Activated CD8-positive, alpha-beta memory T cell treated with anti-CD3 and anti-CD28 coated beads, Interleukin-2, amount 10 ng/mL, durations not matched to agents 7 days and 5 days (primary cell): ENCODE measurements at places on chromosomes 12 and 14. TPM values are rescaled to one million over a fixed set of nuclear protein-coding genes. Genes with fewer than 3 reads are reported as not detected.

GRCh38 chr14:78700236-78700635 lies 530.1 kb downstream of the NRXN3 start:
- no peak for DNase-seq

DNA sequence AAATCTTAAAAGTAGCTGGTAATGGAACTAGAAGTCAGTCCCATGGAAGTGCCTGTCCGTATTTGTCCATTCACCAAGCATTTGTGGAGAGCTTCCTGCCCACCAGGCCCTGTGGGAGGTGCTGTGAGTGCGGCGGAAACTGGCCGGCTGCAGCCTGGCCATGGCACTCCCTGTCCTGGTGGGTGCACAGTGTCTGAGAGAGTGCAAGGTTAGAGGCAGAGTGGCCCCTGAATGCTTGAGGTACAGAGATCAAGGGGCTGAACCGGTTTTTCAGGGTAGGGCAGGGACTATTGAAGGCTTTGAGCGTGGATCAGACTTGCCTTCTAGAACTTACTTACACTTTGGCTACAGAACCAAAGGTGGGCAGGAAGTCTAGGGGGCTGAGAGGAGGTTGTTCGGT lies 92.9 kb downstream of the ESR2 start:
- no peak for DNase-seq

GRCh38 chr12:5985471-5985870 lies 40.4 kb upstream of the ANO2 start:
- no peak for DNase-seq

DNA sequence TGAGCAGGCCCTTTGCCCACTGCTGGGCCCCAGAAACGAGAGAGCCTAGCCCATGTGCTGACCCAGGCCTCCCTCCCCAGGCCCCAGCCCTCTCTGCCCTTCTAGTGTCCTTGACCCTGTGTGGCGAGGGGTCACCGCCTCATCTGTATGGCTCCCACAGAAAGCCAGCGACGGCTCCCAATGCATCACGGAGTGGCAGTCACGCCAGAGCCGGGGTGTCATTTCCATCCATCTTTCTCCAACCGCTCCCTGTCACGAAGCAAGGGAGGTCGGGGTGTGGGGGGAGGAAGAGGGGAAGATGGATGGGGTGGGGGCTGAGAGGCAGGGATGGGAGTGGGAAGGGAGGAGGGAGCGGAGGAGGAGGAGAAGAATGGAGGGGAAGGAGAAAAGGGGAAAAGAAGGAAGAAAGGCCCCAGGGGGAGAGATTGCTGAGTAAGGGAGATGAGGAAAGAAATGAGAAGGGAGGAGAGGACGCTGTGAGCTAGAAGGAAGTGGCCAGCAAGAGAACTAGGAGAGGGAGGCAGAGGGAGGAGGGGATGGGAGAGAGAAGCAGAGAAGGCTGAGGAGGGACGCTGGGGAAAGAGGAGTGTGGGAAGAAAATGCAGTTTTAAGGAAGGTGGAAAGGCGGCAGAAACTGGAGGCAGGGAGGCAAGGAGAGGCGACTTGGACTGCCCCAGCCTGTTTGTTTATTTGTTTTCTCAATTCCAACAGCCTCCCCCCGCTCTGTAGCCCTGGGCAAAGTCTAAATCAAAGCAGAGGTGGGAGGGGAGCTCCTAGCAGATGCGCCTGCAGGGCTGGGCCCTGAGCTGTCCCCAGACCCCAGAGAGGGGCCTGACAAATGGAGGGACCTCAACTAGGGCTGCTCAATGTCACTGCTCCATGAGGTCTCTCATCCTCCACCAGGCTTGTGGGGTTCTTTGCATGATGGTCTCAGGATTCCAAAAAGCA lies 75.5 kb upstream of the LHX5 start:
- no peak for DNase-seq

- no peak for DNase-seq
These were observed 94.0 kb downstream of the BCAT1 start for GRCh38 chr12:24854908-24855307.

GRCh38 chr12:97283297-97283696 lies 179.3 kb upstream of the RMST start:
- DNase-seq = no peak

DNA sequence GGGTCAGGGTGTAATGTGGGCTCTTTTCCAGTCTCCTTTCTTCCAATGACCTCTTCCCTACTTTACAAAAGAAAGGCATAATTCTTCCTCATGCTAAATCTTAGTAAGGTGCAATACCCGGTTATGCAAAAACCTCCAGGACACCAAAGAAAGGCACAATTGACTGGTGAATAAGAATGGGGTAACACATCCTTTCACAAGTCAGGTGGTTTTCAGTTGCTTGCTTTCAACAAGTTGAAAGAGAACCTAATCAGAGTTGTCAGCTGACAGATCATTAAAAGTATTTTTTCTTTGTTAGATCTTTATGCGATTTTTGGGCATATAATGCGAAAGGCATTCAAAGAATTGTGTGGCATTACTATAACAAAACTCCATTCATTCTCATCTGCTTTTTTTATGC lies 1.3 kb upstream of the AEBP2 start:
- DNase-seq = no peak

GRCh38 chr14:97960436-97960835 lies 1163.3 kb downstream of the VRK1 start:
- DNase-seq = no peak

DNA sequence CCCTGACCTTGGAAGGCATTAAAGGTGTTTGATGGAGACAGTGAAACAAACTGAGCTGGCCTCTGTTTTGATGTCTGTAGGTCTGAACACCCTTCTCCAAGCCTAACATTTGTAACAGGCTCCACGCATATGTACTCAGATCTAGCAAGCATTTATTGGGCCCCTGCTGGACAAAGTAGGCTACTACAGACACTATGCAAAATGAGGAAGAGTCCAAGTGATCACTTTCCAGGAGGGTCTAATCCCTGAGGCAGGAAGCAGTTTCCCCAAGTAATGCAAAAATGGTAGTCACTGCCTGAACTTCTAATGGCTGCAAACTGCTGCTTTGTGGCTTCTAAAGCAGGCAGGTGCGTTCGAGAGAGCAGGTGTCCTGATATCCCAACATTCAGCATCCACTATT lies 405.8 kb downstream of the MED13L start:
- DNase-seq = no peak

DNA sequence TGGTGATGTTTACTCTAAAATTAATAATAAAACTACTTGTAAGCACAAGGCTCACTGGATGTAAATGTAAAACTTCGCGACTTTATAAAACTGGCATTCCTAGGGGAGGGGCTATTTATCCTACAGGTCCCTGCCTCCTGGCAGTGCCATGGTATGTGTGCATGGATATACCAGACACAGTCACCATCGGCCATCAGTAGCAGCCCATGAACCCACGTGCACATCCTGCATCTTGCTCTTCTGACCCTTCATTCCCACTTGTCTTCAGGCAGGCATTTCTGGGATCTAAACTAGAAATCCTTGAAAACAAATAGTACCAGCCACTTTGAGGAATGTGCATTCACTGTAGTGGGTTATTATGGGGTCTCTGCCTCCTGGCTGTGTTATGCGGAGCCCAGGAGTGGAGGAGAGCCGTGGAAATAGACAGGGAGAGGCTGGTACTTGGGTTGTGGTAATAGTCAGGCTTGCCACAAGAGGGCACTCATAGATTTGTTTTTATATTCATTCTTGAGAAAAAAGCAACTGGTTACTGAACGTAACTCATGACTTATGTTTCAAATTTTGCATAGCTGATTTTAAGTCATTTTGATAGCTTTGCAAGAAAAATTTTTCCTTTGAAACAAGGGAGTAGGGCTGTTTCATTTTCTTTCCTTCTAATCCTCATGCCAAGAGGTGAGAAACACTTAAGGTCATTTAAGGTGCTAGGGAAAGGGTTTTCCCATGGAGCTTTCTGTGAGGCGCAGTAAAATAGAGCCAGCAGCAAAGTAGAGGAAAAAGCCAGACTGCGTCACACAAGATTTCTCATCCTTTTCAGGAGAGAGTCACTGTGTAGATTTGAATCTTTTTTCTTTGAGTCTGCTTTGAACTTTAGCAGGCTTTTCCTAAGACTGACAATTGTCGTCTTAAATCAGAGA lies 17.4 kb upstream of the GALNT16 start:
- peak; percentile 68 for DNase-seq

GRCh38 chr14:101903111-101903561 lies 61.2 kb upstream of the DYNC1H1 start:
- no peak for DNase-seq

DNA sequence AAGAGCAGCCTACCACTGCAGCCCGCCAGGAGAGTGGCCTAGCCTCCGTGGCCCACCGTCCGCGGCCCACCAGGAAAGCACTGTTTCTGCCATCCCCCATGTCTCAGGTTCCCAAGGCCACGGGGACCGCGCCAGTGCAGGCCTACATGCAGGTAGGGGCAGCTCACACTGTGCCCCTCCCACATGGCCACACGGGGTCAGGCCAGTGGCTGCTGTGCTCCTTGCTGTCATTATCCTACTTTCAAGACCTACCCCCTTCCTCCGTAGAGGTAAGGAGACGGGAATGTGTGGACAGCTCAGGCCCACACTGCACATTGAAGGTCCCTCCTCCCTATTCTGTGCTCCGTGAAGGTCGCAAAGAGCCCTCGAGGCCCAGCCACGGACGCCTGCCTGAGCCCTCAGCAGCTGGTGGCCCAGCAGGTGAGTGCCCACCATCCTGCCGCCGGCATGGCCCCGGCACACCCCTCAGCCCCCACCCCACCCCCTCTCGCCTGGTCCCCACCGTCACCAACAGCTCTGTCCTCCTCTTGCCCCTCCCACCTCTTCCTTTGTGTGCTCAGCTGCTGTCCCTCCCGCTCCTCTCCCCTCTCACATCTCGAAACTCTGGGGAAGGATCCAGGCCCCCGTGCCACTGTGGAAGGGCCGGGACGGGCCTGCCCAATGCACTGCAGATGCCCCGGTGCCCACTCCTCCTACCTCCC lies 10.0 kb downstream of the DDX51 start:
- DNase-seq = no peak

GRCh38 chr14:96895658-96896271 lies 98.6 kb downstream of the VRK1 start:
- DNase-seq = no peak

GRCh38 chr14:99809859-99810558 lies 16.8 kb downstream of the EML1 start:
- DNase-seq = no peak

- no peak for DNase-seq
These were observed 35.1 kb downstream of the SVOP start for GRCh38 chr12:108985750-108986149.

- DNase-seq = no peak
These were observed 60.7 kb upstream of the CAND1 start for GRCh38 chr12:67208281-67209067.

DNA sequence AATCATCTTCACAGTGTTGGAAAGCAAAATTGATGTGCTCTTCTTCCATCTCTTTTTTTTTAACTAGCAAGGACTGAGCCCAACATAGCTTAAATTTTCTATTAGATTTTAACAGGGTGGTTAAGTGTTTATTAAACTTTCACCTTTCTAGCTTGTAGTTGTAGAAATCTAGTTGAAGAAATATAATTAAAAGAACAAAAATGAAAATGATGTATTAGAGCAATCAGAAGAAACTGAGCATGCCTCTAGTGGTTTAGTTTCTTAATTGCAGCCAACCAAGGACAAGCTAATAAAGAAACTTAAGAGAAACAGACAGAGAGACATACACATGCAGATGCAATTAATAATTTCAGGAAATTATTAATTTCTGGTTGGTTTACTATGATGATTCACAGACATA lies 673.0 kb upstream of the LMO3 start:
- DNase-seq = no peak

DNA sequence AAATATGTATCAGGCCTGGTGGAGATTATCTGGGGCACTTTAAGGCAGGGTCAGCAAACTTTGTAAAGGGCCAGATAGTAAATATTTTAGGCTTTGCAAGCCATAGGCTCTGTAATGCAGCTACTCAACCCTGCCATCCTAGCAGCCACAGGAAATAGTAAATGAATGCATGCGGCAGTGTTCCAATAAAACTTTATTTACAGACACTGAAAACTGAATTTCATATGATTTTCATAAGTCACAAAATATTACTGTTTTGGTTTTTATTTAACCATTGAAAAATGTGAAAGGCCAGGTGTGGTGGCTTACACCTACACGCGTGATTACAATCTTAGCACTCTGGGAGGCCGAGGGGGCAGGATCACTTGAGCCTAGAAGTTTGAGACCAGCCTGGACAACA lies 3.2 kb upstream of the CAMKK2 start:
- no peak for DNase-seq

Gene TUNAR
- total RNA-seq = not detected

Gene DBX2
- not detected for total RNA-seq

Gene SIX4
- total RNA-seq = 1.6 TPM

Gene WIF1
- not detected for total RNA-seq

Gene KCNC2
- total RNA-seq = not detected

Gene HELB
- total RNA-seq = 19.1 TPM

Gene CPNE8
- 2.4 TPM for total RNA-seq

Gene KRT2
- not detected for total RNA-seq
